ENCODE measurements at places on chromosomes 16 and 17.

DNA sequence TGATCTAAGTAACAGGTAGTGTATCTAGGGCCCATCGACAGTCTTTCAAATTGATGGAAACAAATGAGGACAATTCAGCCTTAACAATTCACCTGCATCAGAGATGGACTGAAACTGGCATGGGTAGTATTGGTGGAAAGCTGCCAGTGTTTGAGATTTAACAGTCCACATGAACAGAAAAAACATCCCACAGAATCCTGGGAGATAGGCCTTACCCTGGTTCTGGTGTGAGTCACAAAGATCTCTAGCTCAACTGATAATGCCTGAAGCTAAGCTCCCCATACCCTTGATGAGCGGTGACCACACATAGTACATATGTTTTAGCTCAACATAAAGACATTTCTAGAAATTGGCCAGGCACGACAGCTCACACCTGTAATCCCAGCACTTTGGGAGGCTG, 21.9 kb downstream of the CRK start:
- no peak for DNase-seq

GRCh38 chr16:4183237-4184037, 58.4 kb downstream of the SRL start:
- peak; percentile 66 for DNase-seq

GRCh38 chr17:13544292-13544691, 57.4 kb downstream of the HS3ST3A1 start:
- DNase-seq, result no peak

GRCh38 chr17:51860954-51861561, 297.5 kb downstream of the CA10 start:
- no peak for DNase-seq

DNA sequence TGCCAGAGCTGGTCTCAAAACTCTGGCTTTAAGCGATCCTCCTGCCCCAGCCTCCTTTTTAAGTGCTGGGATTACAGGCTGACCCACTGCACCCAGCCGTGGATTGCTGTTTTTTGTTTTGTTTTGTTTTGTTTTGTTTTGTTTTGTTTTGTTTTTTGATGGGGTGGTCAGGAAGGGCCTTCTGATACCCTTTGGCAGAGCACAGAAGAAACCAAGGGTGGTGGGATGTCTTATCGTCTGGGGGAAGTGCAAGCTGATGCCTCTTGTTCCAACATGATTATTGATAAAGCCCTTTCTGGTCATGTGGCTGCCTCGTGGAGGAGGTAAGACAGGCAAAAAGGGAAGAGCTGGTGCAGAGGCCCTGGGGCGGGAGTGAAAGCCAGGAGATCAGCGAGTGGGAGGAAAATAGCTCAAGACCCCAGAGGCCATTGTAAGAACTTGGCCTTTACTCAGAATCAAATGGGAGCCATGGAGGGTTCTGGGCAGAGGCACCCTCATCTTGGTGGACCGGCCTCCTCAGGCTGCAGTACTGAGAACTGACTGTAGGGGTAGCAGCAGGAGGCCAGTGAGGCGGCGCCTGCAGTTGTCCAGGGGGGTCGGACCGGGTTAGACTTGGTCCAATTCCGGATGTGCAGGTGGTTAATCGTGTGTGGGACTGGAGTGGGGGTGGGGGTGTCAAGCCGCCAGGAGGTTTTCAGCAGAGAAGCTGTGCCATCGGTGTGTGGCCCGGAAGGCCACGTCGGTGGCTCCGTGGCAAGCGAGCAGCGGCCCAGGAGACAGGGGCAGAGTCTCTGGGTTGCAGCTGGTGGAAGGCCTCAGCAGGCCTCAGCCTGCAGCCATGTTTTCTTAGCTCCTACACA, 84.4 kb upstream of the GSE1 start:
- no peak for DNase-seq

DNA sequence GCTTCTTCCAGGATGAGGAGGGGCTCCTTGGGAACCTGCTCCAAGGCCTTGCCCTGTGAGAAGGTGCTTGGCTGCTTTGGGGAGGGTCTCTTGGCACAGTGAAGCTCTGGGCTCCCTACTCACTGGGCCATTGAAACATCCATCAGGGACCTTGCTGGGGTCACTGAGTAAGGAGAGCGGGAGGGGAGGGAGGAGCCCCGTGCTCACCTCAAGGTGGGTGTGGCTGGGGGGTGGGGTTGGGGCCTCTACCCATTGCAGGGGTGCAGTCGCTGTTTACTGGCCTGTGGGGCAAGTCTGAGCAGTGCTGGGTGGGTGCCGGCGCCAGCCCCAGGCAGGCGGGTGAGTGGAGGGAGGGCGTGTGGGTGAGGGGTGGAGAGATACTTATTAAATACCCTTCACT, 9.9 kb downstream of the TNS4 start:
- DNase-seq, result no peak

DNA sequence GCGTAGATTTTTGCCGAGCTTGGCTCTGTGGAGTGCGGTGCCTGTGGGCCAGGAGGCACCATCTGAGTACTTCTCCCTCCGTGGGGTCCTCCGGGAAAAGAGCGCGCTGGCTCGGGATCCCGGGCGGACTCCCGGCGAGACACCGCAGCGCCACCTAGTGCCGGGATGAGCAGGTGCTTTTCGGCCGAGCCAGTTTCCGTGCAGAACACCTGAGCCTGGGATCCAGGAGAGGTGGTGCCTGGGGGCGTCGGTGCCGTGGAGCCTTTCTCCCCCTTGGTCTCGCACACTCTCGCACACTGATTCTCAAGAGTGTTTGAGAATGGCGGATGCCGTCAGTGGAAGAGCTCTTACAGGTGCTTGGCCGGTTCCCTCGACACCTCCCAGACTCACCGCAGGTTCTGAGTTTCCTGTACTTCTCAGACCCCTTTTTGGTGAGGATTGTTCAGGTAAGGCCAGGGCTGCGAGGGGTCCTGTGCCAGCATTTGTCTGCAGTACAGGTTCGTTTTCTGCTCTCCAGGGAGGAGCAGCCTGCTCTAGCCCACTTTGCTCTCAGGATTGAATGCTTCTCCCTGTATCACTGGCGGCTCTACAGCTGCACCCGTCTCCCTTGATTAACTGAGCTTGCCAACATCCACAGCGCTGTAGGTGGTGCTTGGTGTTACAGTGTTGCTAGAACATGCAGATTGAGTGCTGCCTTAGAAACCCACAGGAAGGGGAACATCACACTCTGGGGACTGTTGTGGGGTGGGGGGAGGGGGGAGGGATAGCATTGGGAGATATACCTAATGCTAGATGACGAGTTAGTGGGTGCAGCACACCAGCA, 23.3 kb downstream of the TBCD start:
- no peak for DNase-seq

Measured in stimulated activated CD8-positive, alpha-beta memory T cell treated with anti-CD3 and anti-CD28 coated beads, Interleukin-7, amount 100 ng/mL, for 4 hours (primary cell).